Activated CD4-positive, CD25-positive, alpha-beta regulatory T cell (primary cell): ENCODE measurements at places on chromosomes 7 and 10.
A peak's percentile ranks its signal among the peaks of the same experiment; 100 is the strongest.

GRCh38 chr7:72278550-72278949 is 133.6 kb downstream of the CALN1 start:
- no peak for DNase-seq

DNA sequence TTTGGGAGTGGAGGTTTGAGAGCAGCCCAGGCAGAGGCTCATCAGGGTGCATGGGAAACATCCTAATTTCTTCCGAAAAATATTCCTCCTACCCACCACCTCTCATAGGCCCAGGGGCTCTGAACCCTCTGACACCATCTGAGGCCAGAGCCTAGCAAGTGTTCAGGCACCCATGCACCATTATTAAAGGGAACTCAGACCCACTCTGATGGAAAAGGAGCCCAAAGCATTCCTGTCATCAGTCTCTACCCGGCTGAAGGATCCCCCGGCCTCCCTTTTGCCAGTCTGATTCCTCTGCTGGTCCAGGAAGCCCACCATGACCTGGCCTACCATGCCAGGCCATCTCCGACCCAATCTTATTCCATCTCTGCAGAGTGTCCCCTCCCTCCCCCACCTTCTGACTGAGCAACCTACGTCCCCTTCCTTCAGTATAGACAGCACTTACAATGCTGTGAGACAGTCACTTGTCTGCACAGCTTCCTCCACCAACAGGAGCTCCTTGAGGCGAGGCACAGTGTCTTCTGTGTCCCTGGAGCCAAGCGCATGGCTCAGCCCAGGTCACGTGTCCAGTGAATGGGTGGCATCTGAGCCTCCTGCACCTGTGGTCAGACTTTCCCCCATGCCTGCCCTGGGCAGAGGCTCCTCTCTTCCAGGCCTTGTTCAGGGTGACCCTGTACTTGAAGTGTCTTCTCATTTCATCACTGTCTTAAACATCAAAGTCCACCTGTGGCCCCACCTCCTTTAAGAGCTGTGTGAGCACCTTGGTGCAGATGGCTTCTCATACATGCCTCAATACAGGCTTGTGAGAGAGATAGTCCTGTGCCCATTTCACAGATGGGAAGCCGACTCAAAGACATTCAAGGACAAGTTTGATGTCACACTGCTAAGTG is 889 bp upstream of the GPR15LG start:
- DNase-seq, result no peak

GRCh38 chr10:88372881-88373592 is 210.1 kb downstream of the RNLS start:
- no peak for DNase-seq

- DNase-seq, result peak; percentile 19
Observed at GRCh38 chr7:138903186-138903820, 77.9 kb downstream of the KIAA1549 start.

GRCh38 chr10:60424971-60425370 is 35.3 kb upstream of the ANK3 start:
- DNase-seq, result no peak

DNA sequence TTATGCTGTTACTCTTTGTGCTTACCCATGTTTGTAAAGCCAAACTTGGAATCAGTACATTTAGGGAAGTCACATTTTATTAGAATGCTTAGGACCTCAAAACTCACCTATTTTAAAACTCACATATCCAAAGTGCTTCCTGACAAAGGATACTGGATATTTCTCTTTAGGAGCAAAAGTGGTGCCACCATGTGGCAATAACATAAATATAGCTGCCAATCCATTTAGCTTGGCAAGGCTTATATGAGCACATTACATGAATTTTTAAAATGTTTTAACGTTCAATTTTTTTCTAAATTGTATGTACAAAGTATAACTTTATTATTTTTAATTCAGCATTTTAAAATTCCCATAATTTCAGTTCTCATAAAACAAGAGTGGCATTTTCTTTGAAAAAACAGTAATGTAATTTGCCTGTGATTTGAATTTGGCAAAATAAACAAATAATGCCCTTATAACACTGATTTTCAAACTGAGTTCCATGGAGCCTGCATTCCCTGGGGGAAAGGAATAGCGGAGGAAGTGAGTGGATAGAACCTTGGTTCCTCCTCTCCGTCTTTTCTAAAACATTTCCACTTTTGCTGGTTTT is 75.4 kb downstream of the HDAC9 start:
- DNase-seq, result no peak

DNA sequence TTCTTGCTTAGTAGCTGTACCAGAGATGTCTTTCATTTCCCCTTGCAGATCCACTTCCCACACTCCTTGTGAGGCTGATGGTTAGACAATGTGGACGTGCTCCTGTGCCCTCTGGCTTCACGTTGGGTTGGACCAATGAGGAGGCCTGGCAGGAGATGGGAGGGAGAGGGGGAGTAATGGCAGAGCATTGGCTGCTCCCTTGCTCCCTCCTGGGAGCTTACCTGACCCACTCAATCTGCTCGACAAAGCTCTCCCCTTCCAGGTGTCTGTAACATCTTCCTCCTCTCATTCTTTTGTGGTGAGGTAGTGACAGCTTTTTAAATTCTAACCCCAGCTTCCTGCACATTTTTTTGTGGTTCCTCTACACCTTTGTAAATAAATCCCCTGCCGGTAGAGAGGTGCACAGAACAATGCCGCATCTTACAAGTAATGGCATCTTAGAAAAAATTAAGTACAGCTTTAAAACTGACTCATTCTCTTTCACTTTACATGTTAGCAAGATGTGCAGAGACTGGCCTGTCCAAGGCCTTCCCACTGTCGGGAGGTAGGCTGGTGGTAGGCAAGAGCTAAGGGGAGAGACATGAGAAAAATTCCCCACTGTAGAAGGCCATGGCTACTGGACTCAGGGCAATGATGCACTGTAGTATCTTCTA is 134.3 kb downstream of the HTR7 start:
- DNase-seq, result no peak

DNA sequence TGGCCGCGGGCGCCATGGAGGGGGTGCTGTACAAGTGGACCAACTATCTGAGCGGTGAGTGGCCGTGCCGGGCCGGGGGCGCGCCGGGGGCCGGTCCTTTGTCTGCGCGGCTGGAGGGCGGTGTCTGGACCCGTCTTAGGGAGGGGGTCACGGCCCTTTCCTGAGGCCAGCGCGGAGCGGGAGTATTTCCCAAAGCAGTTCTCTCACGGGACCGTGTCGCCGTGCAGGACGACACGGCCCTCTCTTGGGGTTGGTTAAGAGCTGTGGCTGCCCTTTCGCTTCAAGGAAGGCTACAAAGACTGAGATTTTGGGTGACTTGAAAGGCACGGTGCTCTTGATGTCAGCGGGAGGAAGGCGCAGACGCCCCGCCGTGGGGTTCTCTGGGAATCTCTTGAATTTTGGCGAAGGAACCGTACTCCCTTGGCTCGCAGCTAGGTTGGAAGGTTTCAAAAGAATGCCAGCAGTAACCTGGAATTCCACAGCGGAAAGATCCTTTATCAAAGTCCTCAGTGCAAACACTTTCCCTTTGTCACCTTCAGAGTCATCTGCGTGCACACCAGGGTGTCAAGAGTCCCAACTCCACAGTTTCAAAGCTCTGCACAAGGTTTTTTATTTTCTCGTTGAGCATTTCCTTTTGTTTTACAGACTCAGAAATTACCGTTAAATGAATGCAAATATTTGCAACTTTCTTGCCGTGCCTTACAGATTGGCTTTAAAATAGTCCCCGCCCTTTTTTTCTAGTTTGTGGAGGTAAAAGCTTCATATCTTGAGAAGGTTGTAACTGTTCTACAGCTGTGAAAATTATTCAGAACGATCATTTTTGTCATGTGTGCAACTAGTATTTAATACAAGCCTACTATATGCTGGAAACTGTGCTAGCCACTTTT is 780 bp downstream of the PLEKHA8 start:
- DNase-seq, result peak; percentile 41

DNA sequence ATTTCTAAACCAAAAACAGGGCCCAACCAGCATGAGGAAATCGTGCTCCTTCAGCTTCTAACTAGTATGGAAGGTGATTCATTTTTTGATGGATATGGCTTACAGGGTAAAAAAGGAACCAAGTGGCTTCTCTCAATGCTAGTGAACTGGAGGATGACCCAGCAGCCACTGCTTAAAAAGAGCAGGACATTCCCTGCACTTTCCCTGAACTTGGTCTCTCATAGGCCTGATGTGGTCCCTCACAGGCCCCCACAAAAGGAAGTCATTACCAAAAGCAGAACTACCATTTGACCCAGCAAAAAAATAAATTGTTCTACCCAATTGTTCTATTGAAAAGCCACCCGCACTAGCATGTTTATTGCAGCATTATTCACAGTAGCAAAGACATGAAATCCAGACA is 188.8 kb downstream of the CALN1 start:
- no peak for DNase-seq

GRCh38 chr7:24866004-24866615 is 108.8 kb upstream of the GSDME start:
- DNase-seq, result no peak

DNA sequence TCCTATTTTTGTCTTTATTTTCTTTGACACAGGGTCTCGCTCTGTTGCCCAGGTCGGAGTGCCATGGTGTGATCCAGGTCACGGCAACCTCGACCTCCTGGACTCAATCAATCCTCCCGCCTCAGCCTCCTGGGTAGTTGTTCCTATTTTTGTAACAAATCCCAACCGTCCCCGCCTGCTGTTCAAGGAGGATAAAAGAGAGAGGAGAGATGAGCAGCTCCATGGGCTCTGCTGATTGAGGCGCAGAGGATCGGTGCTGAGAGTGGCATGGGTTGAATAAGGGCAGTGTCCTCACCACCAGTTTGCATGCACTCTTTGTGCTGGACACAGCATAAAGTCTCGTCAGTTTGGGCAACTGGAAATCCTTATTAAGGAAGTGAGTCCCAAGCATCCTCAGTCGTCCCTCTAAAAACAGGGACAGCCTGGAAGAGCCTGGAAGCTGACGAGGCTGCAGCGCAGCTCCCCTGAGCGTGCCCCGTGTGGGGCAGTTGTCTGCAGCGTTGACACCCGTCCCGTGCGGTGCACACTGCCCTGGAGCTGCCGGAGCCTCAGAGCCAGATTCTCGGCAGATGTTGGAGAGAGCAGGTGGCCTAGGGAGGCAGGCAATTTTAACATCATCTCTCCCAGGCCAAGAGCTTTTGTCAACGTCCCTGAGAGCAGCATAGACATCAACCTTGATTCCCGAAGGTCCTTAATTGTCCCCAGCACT is 404.2 kb upstream of the RNF32 start:
- no peak for DNase-seq

- no peak for DNase-seq
Observed at GRCh38 chr7:92119213-92119759, 15.0 kb downstream of the CYP51A1 start.

DNA sequence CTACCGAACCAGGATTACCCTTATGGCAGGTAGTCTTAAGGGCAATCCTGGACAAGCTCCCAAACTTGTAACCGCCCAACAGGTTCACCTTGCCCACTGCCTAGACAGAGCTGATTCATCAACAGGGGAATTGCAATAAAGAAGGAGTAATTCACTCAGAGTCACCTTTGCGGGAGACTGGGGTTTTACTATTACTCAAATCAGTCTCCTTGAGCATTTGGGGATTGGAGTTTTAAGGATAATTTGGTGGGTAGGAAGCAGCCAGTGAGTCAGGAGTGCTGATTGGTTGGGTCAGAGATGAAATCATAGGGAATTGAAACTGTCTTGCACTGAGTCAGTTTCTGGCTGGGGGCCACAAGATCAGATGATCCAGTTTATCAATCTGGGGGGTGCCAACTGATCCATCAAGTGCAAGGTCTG is 25.3 kb downstream of the HK1 start:
- no peak for DNase-seq

GRCh38 chr10:62395892-62396291 is 21.7 kb downstream of the ZNF365 start:
- no peak for DNase-seq

- DNase-seq, result no peak
Observed at GRCh38 chr10:12811826-12812225, 189.7 kb downstream of the CCDC3 start.

DNA sequence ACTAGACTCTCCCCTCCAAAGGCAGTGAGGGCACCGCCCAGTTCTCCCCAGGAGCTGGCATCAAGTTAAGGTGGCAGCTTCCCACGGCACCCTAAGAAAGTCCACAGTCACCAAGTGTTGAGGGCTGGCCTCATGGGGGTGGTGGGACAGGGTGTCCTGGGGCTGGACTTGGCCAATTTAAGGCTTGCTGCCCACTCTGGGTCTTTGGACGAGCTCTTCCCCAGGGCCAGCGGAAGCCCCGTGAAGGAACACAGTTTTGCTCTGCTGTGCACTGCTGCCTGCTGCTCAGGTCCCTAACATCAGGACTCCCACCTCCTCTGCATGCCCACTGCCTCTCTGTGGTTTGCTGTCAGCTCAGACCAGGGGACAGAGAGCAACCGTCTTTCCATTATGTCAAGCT is 57.3 kb upstream of the TMEM72 start:
- DNase-seq, result no peak

GRCh38 chr7:91894781-91895480 is 14.4 kb upstream of the MTERF1 start:
- DNase-seq, result no peak

DNA sequence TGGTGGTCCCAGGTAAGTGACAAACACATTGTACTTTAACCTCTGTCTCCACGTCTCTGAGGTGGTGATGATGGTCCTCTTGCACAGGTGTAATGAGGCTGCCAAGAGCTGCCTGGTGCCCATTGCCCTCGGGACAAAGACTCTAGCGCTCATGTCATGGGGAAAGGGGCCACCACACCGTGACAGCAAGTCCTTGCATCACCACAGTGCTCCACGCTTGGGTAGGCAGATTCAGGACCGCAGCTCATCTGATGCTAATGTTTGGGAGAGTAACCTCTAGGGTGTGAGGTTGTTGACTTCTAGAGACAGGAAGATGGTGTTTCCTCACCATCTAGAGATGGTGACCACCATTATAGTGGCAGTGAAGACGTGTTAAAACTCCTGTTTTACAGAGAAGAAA is 395.6 kb downstream of the ADRA2A start:
- DNase-seq, result no peak

GRCh38 chr10:85610381-85611092 is 756.1 kb downstream of the GRID1 start:
- no peak for DNase-seq

- no peak for DNase-seq
Observed at GRCh38 chr10:44361109-44361508, 23.8 kb downstream of the CXCL12 start.

- DNase-seq, result no peak
Observed at GRCh38 chr7:87361320-87361719, 15.9 kb downstream of the CROT start.

DNA sequence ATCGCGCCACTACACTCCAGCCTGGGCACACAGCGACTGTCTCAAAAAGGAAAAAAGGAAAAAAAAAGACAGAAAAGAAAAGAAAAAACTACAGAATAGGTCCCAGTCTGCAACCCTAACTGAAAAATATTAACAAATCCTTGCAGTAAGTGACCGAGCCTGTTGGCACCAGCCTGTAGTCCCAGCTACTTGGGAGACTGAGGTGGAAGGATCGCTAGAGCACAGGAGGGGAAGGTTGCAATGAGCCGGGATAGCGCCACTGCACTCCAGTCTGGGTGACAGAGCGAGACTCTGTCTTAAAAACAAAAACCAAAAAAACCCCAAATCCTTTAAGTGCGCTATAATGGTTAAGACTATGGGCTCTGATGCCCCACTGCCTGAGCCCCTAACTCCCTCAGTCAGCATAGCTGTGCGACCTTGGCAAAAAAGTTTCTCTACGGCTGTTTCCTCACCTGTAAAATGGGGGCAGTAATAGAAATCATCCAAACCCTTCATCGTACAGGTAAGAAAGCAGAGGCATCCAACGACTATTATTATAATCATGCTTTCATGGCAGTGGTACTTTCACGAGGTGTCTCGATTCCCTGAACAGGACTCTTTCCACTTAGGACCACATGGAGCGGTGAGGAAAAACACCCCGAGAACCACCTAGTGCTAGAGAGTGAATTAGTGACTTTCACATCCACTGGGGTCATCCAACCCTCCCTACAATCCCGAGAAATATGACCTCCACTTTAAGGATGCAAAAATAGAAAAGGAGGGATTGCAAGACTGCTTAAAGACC is 755 bp downstream of the TOMM7 start:
- DNase-seq, result no peak
